Caco-2 (cell line): ENCODE measurements at places on chromosomes 7 and 10.

DNA sequence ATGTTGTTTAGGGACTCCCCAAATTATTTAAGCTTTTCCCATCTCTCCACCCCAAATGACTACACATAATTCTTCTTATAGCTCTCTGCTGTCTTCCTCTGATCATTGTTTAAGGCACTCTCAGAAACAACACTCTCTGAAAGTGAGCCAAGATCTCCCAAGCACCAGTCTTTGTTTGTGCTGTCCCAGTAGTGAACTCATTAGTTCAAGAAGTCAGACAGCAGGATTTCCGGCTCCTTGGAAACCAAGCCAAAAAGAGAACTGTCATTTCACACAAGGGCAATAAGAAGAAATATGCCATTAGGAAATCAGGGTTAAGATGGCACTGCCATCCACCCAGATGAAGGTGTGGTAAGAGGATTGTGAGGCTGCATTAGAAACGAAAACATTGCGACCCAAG lies 83.1 kb downstream of the FZD1 start:
- DNase-seq: no peak

- DNase-seq: no peak
These were observed 363.9 kb upstream of the MGMT start for GRCh38 chr10:129102906-129103693.

- no peak for DNase-seq
These were observed 327.1 kb downstream of the PRPF18 start for GRCh38 chr10:13913897-13914296.

- no peak for DNase-seq
These were observed 23.5 kb downstream of the UPP1 start for GRCh38 chr7:48112401-48113165.

GRCh38 chr10:66180581-66181318 lies 745.1 kb upstream of the LRRTM3 start:
- DNase-seq: no peak

DNA sequence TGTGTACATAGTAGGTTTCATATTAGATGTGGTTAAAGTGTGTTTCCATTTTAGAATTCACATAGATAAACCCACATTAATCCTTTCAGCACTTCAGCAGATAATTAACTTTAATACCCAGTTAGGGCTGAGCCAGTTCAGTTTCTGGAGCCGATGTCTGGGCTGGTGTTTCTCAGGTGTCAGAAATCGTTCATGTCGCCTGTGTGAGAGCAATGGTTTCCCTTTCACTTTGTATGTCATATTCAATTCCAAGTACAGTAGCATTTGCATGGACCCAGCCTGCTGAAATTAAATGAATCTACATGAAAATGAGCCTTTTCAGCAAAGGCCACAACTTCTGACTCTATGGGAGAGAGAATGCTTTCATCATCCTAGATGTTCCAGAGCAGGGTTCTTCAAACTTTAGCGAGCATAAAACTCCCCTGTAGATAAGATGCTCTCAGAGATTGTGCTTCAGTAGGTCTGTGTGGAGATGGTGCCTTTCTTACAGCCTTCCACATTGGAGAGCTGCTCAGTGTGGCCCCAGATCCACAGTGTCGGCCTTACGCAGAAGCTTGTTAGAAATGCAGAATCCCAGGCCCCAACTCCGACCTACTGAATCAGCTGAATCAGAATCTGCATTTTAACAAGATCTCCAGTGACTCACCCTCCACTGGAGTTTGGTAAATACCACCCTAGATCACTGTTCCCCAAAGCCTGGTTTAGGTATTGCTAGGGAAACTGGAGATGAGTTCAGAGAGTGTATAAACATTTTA lies 19.6 kb downstream of the WIPF3 start:
- DNase-seq: no peak

DNA sequence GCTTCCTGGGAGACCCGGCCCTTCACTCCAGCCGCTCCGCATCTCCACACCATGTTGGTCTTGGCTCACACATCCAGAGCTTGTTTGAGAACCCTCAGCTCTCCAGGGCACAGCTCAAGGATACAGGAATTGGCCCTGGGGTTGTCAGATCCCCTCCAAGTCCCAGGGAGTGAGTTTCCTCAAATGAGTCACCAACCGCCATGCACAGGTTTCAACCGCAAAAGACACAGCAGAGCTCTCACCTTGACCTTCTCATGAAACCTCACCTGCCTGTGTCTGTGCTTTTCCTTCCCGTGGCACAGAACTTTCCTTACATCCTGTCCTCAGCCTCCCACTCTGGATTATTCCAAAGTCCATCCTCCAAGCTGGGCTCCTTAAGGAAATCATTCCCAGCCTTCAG lies 20.6 kb downstream of the AZGP1 start:
- DNase-seq: no peak

GRCh38 chr7:28435152-28435551 lies 22.8 kb downstream of the CREB5 start:
- no peak for DNase-seq

GRCh38 chr10:80540981-80541750 lies 3.5 kb downstream of the SH2D4B start:
- no peak for DNase-seq

GRCh38 chr7:113548561-113548960 lies 370.2 kb downstream of the PPP1R3A start:
- DNase-seq: no peak

DNA sequence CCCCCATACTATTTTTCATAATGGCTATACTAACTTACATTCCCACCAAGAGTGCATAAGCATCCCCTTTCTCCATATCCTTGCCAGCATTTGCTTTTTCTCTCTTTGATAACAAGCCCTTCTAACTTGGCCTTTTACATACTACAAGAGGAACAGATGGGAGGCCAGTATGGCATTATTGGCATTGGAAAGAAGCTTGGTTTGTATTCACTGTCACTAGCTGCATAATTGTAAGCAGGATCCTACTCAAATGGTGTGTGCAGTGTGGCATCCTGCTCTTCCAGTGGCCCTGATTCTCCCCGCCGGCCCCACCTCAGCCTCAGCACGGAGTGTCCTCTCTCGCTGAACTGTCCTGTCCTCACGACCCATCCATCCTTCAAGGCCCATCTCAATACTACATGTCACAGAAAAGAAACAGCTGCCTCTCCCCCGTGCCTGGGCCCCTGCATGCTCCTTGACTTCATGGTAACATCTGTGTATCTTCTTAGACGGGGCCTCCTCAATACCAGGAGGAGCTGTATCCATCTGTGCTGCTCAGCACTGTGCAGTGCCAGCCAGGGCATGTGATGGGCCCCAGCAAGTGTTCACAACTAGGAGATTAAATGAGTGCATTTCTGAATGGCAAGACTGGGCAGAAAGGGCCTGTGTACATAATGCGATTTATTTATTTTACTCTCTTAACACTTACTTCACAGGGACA lies 205.2 kb downstream of the COBL start:
- DNase-seq: no peak

GRCh38 chr10:71989661-71990454 lies 25.7 kb downstream of the CHST3 start:
- DNase-seq: no peak

DNA sequence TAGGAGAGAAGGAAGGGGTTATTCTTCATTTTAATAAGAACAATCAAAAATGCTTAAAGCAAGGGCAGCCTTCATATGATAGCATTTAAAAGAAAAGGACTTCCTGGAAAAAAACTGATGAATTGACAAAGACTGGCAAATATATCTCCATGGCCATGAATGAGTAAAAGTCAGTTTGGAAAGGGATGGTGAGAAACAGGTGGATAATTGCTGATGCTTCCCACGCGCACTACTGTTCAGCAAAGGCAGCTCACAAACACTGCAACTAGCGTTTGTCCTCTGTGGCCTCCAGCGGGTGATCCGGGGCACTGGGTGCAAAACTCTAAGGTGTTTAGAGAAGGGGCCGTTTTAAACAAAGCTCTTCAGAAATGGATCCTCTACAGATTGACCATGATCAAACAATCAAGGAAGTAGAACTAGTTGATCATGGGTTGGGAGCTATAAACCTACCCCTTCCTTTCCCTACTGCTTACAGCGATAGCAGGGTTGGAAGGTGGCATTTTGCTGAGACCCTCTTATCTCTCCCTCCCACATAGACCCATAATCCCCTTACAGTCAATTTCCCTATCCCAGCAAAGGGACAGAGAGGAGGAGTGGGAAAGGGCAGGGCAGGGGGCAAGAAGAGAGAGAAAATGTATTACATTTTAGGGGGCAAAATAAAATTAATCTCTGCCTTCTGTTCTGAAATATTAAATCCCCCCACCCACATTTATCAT lies 53.8 kb downstream of the SMURF1 start:
- no peak for DNase-seq

GRCh38 chr7:116799916-116800315 lies 62.5 kb upstream of the CAPZA2 start:
- DNase-seq: no peak

DNA sequence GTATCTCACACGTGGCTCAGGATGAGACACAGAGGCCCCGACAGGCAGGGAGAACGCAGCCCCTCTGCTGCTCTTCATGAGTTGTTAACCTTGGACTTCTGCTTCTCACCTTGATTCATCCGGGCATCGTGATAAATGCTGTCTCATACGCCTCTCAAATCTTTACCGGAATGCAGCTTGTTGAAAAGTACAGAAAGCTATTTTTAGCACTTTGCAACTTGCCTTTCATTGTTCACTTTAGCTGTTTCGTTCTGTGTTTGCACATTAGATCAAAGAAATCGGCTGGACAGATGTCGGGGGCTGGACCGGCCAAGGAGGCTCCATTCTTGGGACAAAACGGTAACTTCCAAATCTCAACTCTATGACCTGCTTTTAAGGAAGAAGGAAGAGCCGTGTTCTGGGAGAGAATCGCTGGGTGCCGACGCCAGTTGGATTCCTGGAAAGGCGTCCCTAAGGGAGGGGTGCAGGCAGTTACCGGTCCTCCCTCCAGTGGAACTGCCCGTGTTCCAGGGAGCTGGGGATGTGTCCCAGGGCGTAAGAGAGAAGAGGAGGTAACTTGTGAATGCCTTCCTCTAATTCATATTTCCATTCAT lies 49.3 kb downstream of the PFKP start:
- no peak for DNase-seq

- no peak for DNase-seq
These were observed 3.4 kb downstream of the MMRN2 start for GRCh38 chr10:86953747-86954680.

DNA sequence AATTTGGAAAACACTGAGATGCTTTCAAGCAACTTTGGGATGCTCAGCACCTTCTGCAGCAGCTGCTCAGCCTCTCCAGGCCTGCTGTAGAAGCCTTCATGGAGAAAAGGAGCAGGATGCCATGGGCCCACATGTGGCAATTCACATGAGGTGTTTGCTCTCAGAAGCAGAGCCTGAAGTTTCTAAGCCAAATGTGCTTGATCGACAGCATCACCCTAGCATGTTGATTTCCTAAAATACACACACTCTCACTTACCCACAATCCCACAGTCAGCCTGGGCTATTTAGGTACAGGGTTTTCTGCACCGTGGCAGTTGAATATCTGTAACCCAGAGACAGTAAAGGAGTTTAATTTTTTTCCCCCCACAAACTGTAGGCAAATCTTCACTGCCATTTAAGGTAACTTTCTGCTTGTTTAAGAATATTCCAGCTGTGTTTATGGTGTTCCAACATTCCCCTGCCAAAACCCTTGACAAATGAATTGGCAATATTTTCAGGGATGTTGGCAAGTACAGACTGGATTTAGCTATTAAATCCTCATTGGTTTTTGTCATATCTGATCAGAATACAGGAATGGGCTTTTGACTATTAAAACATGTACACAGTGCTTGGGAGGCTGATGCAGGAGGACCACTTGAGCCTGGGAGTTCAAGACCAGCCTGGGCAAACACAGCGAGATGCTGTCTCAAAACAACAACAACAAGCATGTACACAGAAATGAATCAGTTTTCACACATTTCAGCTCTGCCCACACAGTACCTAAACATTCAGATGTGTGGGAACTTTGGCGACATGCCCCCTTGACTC lies 244.2 kb downstream of the CELF2 start:
- no peak for DNase-seq

DNA sequence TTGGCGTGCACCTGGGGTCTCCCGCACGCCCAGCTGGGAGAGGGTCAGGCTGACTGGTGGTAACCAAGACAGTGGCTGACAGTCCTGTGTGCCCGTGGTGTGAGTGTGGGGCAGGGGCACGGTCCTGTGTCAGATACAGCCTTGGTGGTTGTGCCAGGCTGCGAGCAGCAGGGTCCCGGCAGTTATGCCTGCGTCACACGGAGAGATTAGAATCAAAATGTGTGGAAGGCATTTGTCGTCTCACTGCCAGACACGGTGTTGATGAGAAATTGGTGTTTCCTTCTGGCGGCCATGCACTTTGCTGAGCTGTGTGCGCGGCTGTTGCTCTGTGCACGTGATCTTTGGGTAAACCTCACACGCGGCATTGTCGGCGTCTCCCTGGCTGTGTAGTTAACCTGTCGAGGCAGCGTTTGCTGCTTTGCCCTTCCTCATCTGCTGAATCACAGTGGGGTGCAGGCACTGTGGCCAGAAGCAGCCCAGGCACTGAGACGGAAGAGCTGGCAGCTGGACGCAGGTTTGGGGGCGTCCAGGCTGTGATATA lies 87.7 kb downstream of the NKX6-2 start:
- no peak for DNase-seq

GRCh38 chr7:70416986-70417655 lies 714.8 kb upstream of the GALNT17 start:
- DNase-seq: no peak

- no peak for DNase-seq
These were observed 315.1 kb downstream of the NEBL start for GRCh38 chr10:20582041-20582440.

DNA sequence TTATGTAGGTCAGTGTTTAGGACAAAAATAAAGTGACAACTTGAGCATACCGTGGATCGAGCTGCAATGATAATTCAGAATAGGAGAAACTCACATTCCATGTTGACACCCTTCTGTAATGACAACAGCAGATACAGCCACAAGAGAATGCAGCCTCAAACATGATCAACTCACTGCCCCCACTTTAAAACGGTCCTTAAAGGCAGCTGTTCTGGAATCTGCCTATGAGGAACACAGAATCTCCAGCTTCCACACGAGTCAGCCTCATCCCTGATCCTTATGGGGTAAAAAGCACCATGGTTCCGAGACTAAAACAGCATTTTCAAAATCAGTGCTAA lies 32.5 kb upstream of the DAGLB start:
- DNase-seq: no peak

GRCh38 chr10:93471110-93471651 lies 11.0 kb downstream of the MYOF start:
- peak; percentile 61 for DNase-seq

GRCh38 chr7:135463908-135464307 lies 46.0 kb downstream of the CNOT4 start:
- DNase-seq: no peak

DNA sequence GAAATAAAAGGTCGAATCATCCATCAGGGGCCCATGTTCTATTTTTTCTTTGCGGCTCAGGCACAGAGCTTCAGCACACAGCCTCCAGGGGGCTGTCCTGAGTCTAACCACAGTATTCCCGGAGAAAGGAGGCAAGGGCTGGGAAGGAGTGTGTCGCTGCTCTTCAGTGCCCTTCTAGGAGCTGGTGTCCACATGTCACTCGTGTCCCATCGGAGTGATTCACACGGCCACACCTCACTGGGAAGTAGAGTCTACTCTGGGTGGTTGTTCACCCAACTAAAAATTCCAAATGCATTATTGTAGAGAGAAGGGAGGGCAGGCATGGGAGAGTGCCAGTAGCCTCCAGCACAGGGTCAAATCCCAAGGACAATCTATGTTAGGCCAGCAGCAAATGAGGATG lies 114.8 kb upstream of the LANCL2 start:
- peak; percentile 49 for DNase-seq
